Skeletal muscle cell (primary cell): ENCODE measurements at places on chromosomes 7 and 10.

DNA sequence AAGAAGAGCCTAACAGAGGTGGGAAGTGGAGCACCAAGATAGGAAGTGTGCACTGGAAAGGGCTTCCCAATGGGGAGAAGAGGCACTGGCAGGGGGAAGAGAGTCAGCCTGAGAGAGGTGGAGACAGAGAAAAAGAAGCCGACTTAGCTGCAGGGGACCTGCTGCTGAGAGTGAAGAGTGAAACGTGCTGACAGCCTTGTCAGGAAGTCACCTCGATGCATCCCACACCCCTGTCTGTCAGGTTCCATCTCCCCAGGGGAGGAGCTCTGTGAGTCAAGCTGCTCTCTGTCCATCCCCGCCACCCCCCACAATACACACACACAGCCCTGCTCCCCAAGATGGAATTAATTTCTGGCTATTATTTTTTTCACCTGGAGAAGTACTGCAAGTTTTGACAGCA lies 14.0 kb downstream of the KAZALD1 start:
- DNase-seq, result no peak

DNA sequence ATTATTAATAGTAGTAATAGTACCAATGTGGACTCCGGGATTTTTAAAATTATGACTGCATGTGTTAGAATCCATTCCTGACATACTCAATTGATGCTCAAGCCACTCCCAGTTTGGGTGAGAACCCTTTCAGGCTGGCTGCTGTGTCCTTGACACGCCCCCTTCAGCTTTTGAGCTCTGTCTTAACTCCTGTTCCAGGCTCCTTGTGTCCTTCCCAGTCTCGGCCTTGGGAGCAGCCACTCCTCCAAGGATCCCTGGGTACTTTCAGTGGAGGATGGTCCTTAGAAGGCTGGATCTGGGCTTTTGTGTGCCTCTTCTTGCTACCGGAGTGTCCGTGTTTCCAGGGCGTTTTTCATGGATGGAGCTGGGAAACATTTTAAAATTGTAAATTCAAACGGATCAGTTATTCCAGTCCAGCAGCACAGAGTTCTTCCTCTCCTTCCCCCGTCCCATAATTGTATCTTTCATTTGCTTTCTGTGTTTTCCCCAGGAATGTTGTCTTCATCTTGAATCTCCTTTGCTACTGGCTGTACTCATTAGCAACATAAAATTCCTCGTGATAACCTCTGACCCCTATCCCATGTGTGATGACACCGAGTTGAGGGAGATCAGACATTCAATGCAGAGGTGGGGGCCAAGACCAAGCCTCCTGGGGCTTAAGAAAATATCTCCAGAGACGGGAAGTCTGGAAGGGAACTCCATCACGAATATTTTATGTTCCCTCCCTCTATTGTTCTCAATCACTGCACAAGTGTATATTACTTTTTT lies 40.0 kb upstream of the PFKFB3 start:
- no peak for DNase-seq

DNA sequence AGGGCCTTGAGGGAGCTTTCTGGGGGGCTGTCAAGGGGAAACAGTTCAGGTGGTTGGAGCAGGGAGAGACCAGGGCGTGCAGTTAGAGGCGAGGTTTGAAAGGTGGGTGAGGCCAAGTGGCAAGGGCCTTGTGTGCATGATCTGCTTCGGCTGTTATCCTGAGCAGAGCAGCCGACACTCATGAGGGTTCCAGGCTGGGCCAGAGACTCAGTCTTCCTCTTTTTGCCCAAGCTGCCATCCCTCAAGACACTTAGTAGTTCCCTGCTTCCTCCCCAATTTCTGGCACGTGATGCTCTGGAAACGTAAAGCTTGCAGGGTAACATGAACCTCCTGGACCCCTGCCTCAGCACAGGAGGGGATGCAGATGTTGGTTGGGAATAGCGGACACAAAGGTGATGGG lies 44.1 kb downstream of the KLRG2 start:
- DNase-seq, result no peak

- no peak for DNase-seq
These were observed 2.1 kb upstream of the DPY19L1 start for GRCh38 chr7:35039343-35039742.

- peak; percentile 26 for DNase-seq
These were observed 1.8 kb downstream of the AP4M1 start for GRCh38 chr7:100102950-100103840.

DNA sequence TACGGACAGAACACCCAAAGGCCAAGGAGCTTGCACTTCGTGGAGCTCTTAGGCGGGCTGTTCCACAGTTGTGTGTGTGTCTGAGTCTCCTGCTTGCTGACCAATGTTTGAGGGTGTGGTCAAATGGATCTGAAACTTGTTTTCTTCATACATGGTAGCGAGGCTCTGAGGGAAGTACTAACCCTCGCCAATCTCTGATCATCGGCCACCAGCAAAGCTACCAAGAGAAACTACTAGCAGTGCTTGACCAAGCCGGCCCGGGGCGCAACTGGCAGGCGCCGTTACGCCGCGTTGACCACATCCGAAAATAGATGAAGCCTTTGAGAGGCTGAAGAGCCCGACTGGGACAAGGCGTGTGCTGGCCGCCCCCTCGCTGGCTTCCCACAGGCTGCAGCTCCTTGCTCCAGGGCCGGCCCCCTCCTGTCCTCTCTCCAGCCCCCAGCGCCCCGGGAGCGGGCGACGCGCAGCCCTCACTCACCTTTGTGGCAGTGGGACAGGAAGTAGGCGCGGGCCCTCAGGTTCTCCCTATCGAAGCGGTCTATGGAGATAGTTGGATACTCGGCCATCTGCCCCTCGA lies 384 bp downstream of the DCLRE1C start:
- DNase-seq, result peak; percentile 31

DNA sequence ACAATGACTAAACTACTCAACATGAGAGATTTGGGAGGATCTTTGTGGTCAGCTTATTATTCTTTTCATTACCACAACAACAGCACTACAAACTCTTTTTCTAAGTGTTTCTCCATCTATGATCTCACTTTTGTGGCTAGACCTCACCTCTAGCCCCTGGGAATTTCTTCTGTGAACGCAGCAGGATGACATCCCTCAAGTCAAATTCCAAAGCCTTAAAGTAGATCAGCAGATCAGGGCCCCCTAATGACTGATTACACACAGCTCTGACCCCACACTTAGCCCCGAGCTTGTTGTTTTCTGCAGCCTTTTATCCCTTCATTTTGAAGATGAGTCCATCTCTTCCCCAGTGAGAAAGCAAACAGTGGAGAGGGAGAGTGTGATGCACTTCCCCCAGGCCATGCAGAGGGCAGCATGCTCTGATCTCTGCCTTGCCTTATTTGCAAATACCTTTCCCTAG lies 27.3 kb downstream of the TFAM start:
- DNase-seq, result peak; percentile 84

DNA sequence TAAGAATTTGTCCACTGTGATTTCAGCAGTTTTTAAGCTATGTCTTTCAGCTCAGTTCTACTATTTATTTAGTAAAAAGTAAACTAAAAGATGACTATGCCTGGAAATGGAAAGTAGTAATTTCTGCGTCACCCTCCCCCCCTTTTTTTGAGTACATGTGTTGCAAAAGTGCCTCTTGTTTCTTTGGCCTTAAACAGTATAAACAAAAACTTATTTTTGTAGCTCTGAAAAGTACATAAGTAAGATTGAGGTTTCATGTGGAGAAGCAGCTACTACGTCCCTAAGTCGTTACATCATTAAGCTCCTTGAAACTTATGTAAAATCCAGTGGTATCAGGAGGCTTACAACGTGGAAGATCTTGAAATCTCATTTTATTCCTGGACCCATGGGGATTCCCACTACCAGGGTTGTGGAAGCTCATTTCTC lies 46.3 kb upstream of the HBP1 start:
- DNase-seq, result peak; percentile 13

- peak; percentile 10 for DNase-seq
These were observed 212.4 kb upstream of the YAE1 start for GRCh38 chr7:39353615-39354376.

DNA sequence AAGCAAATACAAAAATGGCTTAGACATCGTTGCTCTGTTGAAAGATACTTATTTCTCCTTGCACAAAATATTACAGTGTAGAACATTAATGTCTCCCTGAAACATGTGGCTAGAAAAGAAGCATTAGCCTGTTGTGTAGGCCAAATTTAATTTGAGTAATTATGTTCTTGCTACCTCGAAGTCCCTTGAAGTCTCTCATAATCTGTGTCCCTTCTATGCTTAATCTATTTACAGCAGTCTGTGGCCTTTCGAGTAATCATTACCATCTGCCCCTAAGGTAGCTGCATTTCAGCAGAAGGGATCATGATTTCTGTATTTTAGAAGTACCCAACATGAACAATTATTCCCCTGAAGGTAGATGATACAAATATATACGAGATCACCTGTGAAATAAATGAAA lies 615.2 kb downstream of the GRM8 start:
- DNase-seq, result no peak

DNA sequence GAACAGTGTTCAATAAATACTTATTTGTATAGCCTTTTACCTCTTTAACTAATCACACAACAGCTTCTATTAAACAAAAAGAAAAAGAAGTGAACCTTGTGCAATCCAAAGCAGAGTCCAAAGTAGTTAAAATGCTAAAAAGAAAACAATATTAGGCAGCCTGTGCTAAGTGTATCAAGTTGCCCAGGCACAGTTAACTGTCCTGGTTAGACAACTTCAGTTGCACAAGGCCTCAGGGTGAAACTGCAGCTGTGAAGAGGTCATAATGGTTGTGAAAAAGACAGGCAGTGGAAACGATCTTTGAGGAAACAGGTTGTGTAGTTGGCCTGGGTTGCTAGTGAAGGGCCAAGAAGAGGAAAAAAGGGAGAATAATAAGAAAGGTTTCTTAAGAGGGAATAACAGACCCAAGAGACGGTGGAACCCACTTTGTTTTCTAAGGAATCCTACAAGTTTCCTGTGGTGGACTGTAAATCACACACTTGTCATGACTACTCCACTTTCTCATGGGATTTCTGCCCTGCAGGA lies 6.0 kb upstream of the CROT start:
- DNase-seq, result no peak

DNA sequence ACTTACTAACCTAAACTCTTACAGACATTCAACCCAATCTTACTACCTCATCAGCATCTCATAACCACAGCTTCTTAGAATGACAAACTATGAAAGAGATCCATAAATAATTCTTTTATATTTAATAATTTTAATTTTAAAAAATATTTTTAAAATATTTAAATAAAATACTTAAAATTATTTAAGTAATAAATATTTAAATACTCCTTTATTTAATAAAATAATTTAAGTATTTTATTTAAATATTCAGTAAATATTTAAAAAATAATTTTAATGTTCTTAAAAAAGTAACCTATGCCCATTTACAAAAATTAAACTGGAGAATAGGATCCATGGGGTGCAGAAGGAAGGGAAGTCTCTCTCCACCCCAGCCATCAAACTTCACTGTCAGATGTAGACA lies 627.3 kb upstream of the MGMT start:
- no peak for DNase-seq

GRCh38 chr7:2116989-2117591 lies 115.7 kb downstream of the MAD1L1 start:
- no peak for DNase-seq

- DNase-seq, result no peak
These were observed 385.5 kb upstream of the HPS1 start for GRCh38 chr10:98832196-98832595.

DNA sequence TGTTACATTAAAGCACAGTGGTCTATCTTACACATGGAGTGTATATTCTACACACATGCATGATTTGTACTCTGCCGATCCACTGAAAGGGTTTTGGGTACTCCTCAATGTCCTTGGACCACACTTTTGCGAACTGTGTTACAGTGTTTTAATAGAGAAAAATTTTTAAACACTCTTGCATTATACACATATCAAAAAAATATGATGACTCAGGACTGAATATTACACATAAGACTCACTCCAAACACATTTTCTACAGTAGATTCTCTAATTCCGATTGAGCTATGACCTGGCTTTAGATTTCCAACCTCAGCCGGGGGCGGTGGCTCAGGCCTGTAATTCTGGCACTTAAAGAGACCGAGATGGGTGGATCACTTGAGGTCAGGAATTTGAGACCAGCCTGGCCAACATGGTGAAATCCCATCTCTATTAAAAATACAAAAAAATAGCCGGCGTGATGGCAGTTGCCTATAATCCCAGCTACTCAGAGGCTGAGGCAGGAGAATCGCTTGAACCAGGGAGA lies 222.4 kb downstream of the CACNA2D1 start:
- DNase-seq, result no peak

DNA sequence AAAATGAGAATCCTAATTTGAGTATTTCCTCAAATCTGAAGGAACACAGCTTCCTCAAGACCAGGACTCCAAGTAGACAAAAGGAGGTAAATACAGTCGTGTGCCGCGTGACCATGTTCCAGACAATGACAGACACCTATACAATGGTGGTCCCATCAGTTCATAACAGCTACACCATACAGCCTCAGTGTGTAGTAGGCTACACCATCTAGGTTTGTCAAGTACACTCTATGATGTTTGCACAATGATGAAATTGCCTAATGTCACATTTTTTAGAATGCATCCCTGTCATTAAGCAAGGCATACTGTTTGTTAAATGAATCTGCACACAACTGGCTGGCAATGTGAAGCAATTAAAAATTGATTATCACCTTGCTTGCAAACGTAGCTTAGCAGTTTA lies 107.9 kb downstream of the PROSER2 start:
- no peak for DNase-seq

DNA sequence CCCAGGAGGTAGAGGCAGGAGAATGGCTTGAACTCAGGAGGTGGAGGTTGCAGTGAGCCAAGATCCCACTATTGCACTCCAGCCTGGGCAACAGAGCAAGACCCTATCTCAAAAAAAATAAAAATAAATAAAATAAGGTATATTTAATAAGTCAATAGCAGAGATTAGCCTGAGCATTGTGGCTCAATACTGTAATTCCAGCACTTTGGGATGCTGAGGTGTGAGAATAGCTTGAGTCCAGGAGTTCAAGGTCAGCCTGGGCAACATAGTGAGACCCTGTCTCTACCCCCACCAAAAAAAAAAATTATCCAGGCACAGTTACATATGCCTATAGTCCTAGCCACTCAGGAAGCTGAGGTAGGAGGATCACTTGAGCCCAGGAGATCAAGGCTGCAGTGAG lies 38.4 kb upstream of the OIT3 start:
- DNase-seq, result no peak

GRCh38 chr7:4711634-4712033 lies 29.5 kb downstream of the FOXK1 start:
- no peak for DNase-seq

GRCh38 chr7:23377134-23377533 lies 78.0 kb downstream of the MALSU1 start:
- no peak for DNase-seq

- DNase-seq, result peak; percentile 64
These were observed 49.6 kb upstream of the SMNDC1 start for GRCh38 chr10:110354322-110354766.

DNA sequence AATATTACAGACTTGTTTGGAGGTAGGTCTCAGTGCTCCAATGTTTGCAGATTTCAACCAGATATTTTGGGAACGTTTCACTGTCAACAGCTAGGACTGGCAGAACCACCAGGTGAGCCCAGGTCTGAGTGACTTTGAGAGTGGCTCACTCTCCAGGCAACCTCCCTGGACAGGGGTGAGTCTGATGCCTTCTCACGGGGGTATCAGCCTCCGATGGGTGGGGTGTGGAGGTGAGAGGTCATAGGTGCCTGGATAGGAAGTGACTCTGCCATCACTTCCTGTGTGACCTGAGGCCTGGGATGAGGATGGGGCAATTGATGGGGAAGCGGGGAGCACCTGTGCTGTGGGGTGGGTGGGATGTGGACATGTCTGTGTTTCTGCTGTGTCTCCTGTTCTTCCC lies 4.6 kb downstream of the AZGP1 start:
- no peak for DNase-seq
